NCI-H1048 (cell line): ENCODE measurements at places on chromosomes 11 and 22.

DNA sequence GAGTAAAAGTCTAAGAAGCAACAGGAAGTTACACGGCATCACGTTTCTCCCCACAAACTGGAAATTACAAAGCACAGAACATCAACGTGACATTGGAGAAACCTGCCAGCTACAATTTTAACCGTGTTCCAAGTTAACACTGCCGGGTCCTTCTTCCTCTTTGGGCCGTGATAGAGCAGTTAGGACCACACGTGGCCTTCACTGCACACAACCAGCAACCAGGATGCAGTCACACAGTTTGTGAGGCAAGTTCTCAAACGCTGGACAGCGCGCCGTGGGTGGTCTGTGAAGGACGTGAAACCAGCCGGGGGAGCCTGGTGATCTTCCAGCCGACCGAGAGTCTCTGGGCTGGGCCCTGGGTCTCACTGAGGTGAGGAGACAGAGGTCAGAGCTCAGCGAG, 14.6 kb downstream of the C11orf21 start:
- DNase-seq = no peak

DNA sequence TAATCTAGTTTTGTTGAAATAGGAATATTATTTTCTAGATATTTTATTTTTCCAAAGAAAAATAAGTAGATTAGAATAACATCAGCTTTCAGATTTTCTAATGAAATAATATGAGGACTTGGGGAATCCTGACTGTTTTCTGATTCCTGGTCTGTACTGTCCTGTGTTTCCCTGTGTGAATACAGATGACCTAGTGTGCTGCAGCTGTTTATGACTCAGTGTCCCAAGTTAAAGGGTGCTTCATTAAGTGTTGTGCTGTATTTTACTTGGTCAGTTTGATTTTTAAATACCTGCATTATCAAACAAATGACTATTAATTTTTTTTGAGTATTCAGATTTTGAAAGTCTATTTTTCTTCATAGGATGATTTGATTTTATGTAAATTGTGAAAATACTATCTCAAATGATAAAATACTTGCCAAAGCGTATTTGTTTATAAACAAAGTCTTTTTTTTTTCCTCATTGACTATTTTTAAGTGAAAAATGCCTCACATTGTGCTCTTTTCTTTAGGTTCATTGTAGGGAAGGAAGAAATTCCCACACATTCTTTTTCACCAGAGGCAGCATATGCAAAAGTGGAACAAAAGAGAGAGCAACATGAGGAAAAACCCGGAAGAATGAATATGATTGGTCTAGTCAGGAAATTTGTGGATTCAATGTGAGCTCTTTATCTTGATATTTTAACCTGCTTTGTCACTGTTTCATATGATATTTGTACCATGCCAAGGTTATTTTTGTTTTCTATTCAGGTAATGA, 264.2 kb downstream of the TMEM135 start:
- DNase-seq = peak; percentile 4

DNA sequence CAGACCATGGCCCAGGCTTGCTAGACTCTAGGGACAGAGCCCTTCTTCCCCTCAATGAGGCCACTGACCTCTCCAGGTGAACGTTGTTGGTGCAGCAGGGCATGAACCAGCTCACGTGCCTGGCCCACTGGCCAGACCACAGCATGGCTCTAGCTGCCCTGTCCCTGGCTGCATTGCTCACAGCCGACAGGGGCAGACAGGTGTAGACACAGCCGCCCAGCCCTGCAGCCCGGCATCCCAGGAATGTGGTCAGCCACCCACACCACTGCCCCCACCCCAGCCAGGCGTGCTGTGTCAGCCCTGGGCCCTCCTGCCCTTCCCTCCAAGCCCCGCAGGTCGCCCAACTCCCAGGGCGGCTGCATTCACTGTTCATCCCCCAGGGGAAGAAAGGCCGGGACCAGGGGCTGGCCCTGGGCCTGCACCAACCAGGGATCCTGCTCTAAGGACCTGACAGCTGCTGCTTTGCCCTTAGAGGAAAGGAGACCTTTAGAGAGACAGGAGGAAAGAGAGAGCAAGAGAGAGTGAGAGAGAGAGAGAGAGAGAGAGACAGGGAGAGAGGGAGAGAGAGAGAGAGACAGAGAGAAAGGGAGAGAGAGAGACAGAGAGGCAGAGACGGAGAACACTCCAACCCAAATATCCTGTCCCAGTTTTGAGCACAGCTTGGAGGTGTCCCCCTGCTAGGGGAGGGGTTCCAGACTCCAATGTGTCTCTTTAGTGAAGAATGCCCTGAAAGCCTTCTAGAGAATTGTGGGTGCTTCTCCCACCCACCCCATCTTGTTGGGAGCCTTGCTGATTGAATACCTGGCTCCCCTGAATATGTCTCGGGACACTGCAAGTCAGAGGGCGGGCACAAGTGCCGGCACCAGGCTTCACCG, 44.2 kb upstream of the LINC01488 start:
- no peak for DNase-seq

- no peak for DNase-seq
These were observed 303.4 kb downstream of the SHANK2 start for GRCh38 chr11:70948855-70949531.

DNA sequence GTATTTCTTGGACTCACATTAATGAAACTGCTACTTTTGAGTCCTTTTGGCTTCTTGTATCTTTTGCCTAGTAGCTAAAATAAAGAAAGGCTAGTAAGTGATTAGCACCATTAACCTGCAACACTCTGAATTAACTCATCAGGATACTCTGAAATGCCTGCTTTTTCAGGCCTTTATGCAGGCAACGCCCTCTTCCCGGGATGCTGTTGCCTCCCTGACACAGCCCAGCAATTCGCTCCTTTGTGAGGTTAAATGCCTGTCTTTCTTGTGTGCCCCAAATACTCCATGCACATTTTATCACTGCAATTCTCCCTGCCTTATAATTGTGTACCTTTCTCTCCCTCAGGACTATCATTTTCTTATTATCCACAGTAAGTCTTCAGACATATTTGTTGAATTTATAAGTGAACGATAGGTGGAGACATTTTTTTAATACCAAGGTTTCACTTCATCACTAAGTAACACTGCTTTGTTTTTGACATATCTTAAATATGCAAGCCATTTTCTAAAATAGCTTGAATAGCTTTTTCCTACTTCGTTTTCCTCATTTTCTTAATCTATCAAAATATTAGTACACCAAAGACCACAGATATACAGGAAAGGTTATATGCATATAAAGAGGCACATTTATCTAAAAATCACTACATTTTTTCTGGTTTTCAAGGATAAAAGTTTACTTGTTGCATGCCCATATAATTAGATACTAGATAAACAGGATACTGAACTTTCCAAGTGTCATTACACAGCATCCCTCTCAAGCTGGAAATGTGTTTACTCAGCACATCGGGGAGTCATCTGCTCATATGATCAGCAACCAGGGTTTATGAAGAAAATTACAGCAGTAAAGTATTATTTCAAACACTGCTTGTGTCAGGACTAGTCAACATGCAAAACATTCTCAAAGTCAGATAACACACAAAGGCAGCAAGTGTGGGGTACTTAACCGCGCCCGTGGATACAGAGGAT, 48.5 kb upstream of the DDI1 start:
- DNase-seq = no peak

- DNase-seq = no peak
These were observed 55.0 kb downstream of the POLD3 start for GRCh38 chr11:74647404-74647803.
